ENCODE measurements at places on chromosomes 16 and 17. TPM values are rescaled to one million over a fixed set of nuclear protein-coding genes. Genes with fewer than 3 reads are reported as not detected.

SCIMP gene
- 1.9 TPM for total RNA-seq

REXO5 gene
- 2.2 TPM for total RNA-seq

TRAF7 gene
- total RNA-seq = 50.9 TPM

AOC3 gene
- 196 TPM for total RNA-seq

C16orf74 gene
- 1.9 TPM for total RNA-seq

GNG13 gene
- total RNA-seq = not detected

GRCh38 chr16:21185659-21186325, 25.6 kb downstream of the ZP2 start:
- no peak for ATAC-seq

GRCh38 chr17:17445925-17446665, 30.7 kb upstream of the MED9 start:
- peak; percentile 68 for ATAC-seq

- ATAC-seq = no peak
Measured at GRCh38 chr16:68719993-68720489, 17.1 kb upstream of the CDH1 start.

GRCh38 chr16:12703935-12704334, 99.8 kb downstream of the CPPED1 start:
- no peak for ATAC-seq

DNA sequence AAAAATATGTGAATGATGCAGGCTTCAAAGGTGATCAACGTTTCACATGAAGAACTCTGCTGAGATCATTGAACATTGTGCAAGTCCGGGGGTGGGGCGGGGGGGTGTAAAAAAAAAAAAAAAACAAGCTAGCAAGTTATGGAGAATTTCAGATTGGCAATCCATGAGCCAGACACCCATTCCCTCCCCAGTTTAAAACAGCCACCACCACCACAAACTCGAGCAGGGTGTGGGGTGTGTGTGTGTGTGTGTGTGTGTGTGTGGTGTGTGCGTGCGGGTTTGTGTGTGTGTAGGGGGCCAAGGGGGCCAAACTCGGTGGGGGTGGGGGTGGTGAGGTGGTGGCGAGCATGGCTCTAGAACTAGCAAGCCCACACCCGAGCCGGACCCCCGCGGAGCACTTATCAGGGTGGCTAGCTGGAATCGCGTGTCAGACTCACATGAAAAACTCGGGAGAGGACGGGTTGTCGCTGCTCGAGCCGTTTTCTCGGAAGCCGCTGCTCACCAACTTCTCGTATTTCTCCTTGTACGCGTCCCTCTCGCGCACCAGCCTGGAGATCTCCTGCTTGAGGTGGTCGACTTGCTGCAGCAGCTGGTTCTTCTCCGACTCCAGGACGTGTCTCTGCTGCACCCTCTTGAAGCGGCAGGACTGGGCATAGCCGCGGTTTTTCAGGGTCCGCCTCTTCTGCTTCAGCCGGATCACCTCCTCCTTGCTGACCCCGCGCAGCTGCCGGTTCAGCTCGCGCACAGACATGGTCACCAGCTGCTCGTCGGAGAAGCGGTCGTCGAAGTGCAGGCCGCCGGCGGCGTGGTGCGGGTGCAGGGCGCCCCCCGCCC, 2.0 kb downstream of the MAF start:
- peak; percentile 20 for ATAC-seq

GRCh38 chr17:13562271-13562800, 39.4 kb downstream of the HS3ST3A1 start:
- ATAC-seq = no peak

- no peak for ATAC-seq
Measured at GRCh38 chr16:14513389-14514107, 116.5 kb downstream of the PARN start.

DNA sequence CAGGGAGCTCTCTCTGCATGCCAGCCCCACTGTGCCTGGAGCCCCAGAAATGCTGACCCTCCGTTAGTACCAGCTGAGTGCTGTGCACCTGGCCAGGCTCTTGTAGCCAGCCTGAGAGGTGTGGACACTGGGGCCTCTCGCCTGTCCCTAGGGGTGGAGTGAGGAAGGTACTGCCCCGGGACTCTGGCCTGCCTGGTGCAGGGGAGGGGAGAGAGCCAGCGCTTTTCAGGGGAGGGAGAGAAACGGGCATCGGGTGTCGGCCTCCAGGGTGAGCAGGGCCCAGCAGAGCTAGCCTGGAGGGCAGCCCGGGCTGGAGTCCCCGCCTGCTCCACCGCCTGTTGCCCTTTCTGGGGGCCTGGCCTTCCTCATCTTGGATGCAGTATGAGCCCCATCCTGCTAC, 13.1 kb downstream of the MAP2K3 start:
- no peak for ATAC-seq

DNA sequence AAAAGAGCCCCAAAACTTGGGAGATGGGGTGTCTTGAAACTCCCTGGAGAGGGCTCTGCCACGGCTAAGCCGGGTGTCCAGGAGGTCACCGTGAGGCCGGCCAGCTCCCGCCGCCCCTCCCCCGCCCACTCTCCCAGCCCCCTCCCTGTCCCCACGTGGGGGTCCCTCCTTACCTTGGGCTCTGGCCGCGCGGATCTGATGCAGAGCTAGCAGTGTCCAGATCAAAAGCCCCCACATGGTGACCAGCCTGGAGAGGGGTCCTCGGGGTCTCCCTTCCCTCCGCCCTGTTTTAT, 447 bp downstream of the SDK2 start:
- ATAC-seq = no peak

- peak; percentile 31 for ATAC-seq
Measured at GRCh38 chr16:70635336-70636016, 10.9 kb upstream of the IL34 start.

- ATAC-seq = no peak
Measured at GRCh38 chr16:54072237-54072636, 214.3 kb downstream of the IRX3 start.

DNA sequence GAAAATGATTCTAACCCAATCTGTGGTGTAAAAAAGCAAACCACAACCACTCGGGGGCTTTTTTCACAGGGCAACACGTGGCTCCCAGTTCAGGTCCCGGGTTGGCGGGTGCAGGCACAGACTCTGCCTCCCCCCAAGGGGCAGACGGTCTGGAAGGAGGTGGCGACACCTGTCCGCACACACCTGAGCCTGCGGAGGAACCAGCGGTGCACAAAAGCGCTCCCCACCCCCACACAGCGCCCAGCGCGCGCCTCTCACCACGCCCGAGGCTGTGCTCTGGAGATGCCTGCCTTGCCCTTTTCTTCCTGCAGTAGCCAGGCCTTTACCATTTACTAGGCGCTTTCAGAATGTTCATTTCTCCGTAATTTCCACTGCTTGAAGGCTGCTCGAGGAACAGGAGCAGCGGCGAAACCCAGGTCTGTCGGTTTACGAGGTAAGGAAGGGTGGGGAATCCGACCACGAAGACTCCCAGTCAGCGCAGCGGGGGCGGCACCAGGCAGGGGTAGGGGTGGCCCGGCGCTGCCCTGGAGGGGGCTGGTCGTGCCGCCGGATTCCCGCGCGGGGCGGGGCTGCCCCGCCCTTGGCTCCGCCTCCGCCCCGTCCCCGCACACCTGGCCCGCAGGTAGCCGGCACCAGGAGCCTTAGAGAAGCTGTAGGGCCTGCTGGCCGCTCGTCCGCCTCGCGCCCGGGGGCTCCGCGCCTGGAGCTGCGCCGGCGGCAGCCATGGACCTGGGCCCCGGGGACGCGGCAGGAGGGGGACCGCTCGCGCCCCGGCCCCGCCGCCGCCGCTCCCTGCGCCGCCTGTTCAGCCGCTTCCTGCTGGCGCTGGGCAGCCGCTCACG, at the start of gene USP43:
Gene USP43 (plus strand): TSS at position 608 of the 842 bp plus-strand sequence. CDS start 116 bp downstream, at position 724.
- no peak for ATAC-seq

DNA sequence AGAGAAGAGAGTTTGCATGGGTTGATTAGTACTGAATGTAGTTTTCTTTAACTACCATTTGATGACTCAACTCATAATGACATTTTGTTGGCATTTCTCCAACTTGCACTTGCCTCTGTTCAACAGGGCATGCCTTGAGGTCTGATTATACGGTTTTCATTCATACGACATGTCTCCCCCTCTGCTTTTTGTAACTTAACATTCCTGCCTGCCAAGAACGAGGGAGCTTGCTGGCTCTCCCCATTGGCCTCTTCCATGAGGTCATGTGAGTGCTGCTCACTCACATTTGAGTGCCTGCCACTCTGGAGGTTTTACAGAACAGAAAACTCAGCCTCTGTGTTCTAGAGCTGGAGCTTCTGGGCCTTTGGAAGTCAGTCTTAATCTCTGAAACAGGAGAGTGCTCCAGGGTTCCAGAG, 19.7 kb downstream of the MAP2K6 start:
- no peak for ATAC-seq

DNA sequence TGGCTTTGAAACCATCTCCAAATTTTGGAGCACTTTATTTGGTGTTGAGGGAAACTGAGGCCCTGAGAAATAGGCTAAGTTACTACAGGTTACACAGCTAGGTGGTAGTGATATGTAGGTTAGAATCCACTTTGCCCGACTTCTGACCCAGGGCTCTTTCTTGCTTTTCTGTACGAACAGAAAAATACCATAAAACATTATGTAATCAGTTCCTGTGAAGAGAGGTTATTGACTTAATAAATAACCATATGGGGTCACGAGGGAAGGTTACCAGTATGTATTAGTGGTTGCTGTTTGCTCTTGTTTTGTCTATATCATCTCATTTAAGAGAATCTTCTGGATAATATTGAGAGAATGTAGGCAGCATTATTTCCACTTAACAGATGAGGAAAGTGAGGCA, 172.2 kb upstream of the MAF start:
- no peak for ATAC-seq

- ATAC-seq = no peak
Measured at GRCh38 chr16:86015606-86016005, 116.6 kb downstream of the IRF8 start.

DNA sequence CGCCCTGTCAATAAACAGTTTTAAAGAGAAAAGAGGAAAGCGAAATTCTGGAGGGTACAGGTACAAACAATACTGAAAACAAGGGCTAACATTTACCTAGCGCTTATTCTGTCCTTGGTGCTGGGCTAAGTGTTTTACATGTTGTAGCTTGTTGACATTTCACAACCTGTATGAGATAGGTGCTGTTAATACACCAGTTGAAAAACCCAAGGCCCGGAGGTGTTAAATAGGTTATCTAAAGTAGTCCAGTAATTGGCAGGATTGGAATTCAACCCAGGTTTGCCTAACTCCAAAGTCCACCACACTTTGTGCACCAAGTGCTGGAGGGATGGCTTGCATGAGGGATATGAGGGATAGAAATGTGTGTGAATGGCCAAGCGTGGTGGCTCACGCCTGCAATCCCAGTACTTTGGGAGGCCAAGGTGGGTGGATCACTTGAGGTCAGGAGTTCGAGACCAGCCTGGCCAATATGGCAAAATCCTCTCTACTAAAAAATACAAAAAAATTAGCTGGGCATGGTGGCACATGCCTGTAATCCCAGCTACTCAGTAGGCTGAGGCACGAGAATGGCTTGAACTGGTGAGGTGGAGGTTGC, 2.9 kb downstream of the ATP6V0D1 start:
- ATAC-seq = no peak

DNA sequence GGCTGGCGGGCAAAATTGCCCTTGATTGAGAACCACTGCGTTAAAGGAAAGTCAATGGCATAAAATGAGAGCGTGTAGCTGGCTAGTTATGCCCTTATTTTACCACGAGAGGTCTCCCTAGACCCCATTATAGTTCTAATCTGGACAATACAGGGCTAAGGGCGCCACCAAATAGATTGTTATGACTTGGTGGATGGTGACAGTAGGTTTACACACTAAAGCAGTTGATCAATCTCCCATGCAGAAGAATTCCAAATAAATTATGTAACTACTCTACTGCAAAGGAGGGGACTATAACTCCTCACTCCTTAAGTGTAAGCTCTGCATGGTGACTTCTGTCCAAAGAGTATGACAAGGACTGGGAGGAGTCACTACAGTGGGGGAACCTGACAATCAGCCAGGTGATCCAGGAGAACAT, 20.4 kb upstream of the YPEL2 start:
- peak; percentile 88 for ATAC-seq

DNA sequence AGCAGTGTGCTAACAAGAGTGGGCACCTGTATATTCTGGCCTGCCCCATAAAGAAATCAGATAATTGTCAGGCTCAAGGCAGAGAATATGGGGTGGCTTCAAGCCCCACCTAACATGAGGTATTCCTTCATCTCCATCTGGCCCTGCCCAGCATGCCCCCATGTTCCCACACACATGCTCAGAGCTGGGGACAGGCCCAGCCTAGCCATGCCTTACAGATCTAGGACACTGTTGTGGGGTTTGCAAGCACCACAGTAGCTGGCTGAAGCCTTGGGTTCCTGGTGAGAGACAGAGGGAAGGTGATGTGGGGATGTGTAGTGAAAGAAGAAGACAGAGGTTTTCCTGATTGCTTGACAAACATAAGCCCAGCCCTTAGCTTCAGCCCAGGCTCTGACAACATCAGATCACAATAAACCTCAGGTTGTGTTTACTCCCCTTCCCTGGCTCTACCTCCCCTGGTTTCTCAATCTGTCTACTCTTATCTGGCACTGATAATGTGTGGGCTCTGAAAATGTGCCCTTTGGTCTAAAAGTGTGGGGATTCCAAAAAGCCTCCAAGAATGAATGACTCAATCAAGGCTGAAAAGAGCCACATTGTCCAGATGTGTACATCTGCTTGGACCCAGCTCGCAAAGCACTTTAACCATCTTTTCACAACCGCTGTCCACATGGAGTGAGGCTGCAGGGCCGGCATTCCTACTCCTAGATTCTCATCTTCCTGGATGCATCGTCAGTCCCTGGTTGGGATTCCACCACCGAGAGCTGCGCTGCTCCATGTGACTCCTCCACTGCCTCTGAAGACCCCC, 34.4 kb downstream of the CDRT4 start:
- ATAC-seq = peak; percentile 67

- no peak for ATAC-seq
Measured at GRCh38 chr17:65198653-65199382, 61.6 kb downstream of the RGS9 start.
